Caudate nucleus (tissue), 63 donors: ENCODE measurements at places on chromosomes 13 and 19.

- DNase-seq: no peak
Measured at GRCh38 chr13:104404325-104404724, 1338.1 kb upstream of the SLC10A2 start.

DNA sequence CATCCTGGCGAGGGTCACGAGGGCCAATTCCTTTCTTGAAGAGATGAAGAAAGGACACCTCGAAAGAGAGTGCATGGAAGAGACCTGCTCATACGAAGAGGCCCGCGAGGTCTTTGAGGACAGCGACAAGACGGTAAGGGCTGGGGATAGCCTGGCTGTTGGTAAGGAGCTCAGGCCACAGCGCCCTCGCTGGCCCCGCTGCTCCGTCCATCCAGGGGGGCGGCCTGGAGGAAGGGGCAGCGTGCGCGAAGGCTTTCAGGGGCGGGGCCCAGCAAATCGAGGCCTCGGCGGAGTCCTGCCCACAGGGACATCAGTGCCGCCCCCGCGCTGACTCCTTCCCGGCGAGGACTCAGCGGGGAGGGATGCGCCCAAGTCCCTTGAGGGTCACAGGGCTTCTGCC, 6.9 kb downstream of the F10 start:
- no peak for DNase-seq

DNA sequence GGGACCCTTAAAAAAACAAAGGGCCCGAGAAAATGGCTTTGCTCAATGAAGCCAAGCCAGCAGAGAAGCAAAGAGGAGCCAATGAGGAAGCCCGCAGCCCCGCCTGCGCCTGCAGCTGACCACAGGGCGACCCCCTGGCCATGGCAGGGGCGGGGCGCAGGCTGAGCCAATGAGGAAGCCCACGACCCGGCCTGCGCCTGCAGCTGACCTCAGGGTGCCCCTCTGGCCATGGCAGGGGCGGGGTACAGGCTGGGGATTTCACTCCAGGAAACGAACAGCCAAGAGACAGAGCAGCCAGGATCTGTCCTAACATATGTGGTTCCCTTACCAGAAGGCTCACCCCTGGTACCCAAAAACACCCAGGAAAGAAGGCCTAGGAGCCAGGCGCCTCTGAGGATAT, 101.4 kb downstream of the STK24 start:
- DNase-seq: no peak

DNA sequence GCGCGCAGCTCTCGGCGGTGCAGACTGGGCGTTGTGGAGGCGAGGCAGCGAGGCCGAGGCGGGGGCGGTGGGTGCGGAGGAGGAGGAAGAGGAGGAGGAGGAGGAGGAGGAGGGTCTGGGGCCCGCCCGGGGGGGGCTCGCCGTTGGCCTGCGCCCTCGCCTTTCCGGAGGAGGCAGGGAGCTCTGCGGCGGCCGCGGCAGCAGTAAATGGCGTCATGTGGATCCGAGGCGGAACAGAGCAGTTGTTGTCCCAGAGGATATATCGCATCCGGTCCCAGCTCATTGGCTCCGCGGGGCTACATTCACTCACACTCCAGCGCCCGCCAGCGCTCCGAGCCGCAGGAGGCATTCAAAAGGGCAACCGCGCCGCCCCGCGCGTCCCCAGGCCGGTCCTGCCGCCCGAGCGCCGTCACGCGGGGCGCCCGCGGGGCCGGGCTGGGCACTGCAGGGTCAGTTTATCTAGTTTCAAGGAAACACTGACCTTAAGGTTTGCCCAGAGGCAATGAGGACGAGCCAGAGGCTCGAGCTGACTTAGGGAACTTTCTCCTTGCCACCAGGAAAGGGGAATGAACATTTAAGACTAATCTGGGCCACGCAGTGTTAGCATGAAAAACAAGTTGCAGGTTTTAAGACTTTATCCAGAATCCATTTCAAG, at the start of gene SPRY2:
SPRY2 (minus strand) TSS at position 26 of the 655 bp plus-strand sequence. CDS start 3,421 bp downstream, outside the sequence.
- peak; percentile 72 for DNase-seq

DNA sequence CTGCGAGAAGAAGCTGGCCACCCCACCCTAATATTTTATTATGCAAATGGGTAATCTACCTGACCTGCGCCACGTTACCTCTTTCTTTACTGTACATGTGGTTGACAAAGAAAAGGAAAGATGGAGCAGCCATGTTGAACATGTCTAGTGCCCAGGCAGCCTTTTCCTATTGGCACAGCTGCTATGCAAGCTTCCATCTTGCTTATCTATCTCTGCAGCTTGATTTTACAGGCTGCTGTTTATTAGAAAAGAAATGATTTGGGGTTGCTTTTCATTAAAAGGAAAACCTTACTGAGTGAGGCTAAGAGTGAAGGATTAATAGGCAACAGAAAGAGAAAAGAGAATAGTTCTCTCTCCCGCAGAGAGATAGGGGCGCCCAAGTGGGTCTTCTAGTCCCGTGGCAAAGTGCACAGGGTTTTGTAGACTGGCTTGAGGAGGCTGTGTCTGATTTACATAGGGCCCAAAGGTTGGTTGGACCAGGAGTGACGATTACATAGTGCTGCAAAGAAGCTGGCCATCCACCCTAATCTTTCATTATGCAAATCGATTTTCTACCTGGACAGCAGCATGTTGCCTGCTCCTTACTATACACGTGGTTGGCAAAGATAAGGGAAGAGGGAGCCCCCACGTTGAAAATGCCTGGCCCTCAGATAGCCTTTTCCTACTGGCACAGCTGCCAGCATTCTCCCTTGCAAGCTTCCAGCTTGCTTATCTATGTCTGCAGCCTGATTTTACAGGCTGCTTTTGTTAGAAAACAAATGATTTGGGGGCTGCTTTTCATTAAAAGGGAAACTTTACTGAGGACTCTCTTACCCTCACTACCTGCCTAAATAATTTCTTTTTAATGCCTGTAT, 28.3 kb downstream of the OR10H4 start:
- no peak for DNase-seq

GRCh38 chr13:96636001-96636709, 358.1 kb downstream of the OXGR1 start:
- DNase-seq: no peak

DNA sequence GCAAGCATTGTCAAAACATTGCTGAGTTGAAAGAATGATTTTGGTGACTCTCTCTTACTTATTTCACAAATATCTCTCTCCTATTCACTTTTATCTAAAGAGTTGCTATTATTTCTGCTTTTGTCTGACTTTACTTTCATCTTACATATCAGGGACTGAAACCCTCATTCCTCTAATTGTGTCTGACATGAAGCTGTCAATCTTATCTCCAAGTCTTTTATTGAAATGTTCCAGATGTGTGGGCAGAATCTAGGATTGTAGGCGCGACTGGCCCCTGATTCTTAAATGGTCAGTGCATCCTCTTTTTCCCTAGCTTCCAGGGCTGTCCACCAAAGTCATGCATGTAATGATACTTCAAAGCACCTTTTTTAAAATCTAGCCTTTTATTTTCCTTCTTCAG, 174.6 kb downstream of the NDFIP2 start:
- no peak for DNase-seq

DNA sequence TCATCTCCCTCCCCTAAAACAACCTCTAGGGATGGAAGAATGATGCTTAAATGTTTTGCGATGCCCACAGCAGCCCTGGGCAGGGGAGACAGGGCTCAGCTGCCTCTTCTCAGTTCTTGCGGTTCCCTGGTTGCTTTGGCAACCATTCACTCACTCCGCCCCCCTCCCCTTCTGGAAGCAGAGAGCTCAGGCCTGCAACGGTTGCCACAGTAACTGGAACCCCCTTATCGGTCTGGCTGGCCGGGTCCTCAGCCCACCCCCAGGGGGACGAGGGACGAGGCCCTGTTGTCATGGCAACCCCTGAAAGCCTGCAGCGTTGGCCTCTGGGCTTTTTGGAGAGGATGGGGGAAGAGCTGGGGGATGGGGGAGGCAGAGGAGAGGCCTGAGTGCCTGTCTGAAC, 19.5 kb downstream of the NOVA2 start:
- no peak for DNase-seq

- DNase-seq: no peak
Measured at GRCh38 chr19:55398200-55398925, 9.2 kb downstream of the UBE2S start.

GRCh38 chr13:57527114-57527735, 104.3 kb upstream of the PCDH17 start:
- DNase-seq: no peak

DNA sequence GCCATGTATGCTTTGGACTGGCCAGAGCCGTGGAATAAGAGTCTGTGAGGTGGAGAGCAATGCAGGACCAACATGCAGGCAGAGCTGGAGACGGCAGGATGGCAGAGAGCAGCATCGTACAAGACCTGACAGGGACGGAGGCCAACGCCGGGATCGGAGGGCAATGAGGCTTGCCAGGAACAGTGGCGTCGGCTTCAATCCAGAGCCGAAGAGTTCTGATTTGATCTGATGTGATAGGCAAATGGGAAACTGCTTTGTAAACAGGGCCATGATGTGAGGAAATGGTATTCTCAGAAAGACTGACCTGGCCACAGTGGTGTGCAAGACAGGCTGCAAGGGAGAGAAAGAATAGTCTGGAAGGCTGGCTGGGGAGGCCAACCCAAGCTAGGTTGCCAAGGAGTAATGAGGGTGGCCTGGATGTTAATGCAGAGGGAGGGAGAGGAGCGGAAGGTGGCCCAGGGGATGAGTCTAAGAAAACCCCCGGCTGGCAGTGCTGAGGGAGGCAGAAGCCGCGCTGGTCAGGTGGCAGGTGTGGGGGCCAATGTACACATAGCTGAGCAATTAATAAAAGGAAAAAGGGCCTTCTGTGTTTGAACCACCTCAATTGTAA, 26.7 kb downstream of the RCBTB2 start:
- no peak for DNase-seq

DNA sequence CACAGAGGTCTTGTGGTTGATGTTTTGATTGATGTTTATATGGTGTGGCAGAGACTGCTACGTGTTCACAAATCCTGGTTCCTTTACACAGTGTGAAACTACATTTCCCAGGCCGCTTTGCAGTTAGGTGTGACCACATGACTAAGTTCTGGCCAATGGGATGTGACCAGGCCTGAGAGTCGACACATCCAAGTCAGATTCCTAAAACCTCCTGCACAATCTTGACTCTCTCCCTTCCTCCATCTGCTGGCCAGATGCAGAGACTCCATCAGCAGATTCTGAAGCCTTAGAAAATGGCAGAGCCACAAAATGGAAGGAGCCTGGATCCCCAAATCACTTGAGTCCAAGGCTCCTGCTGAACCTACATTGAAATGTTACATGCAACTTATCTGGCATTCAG, 12.6 kb downstream of the CD37 start:
- DNase-seq: no peak

- no peak for DNase-seq
Measured at GRCh38 chr19:12804051-12804450, 2.2 kb downstream of the THSD8 start.

- DNase-seq: no peak
Measured at GRCh38 chr13:113231306-113232207, 22.1 kb downstream of the CUL4A start.

- no peak for DNase-seq
Measured at GRCh38 chr13:113178070-113178895, 19.8 kb downstream of the PROZ start.

DNA sequence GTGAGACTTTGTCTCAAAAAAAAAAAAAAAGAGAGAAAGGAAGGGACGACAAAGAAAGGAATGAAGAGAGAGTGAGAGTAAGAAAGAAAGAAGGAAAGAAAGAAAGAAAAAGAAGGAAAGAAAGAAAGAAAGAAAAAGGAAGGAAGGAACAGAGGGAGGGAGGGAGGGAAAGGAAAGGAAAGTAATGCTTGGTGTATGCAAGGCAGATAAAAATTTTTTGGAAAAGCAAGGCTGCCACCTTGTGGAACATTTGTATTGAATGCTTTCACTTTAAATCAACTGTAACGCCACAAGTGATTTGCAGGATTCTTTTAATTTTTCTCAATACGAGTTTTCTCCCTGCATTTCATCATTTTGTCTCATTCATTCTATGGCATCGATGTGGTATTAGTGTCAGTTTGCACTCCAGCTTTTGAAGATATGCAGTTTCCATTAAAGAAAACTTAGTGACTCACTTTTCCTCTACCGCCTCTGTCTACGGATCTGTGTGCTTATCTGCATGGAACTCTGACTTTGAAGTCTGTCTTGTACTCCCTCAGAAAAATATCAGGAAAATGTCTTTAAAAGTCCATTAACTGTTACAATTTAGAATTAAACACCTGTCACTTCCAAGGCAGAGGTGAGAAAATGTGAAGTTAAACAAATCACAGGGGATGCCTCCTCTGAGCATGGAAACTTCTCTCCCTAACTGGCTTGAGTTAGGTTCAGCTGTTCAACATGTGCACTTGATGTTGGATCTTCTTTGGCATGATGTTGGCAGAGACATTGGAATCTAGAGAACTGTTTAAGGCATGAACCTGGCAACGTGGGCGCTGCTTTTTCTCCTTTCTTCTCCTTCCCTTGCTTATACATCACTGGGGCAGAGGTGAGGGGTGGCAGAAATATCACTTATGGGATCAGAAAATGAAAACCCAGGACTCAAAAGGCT, 20.0 kb upstream of the ZDHHC20 start:
- peak; percentile 13 for DNase-seq

DNA sequence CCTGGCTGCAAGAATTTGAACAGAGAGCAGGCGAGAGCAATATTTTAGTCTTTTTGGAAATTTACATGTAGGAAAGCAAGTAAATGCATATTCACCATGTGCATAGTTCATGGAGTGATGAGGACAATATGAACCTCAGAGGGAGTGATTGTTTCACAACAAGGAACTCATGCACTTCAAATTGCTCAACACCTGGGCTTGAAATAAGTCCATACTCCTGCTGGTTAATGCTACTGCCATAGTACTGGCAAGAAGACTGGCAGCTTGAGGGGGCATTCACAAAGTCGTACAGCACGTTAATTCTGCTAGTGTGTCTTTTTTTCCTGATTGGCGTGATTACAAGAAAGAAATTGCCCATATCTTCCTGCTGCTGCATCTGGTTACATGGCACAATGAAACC, 267.6 kb downstream of the PCDH17 start:
- DNase-seq: no peak

GRCh38 chr13:29596064-29596418, 553 bp upstream of the SLC7A1 start:
- no peak for DNase-seq

DNA sequence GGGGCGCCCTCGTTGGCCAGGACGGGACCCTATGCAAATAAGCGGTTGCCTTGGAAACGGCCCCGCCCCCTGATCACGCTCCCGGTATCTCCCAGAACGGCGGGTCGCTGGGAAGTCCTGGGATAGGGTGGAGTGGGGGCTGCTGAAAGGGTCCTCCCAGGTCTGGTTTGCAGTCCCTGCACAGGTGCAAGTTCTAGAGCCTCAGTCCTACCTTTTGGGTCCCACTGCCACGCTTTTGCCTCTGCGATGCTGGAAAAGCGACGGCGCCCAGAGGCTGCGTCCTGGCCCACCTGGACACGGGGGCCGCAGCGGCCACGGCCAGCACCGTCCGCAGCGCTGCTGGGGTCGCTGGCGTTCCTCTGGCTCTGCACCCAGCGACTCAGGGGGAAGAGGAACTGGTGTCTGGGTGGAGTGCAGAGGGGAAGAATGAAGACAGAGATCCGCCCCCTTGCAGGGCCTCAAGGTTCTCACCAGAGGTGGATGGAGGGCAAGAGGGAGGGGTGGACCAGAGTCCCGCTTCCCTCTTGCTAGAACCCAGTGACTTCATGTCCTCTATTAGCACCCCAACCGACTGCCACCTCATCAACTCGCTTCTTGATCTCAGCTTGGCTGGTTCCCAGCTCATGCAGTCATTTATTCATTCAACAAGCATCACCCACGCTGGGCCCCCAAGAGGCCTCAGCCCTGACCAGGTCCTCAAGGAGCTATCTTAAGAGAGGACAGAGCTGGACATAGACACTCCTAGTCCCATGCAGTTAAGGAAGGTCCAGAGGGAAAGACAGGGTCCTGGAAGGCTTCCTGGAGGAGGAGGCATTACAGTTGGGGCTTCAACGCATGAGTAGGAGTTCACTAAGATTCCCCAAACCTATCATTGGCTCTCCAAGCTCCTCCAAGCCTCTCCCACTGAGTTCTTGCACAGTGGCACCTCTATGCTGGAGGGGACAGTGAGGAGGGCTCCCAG, at the start of gene LRRC25:
LRRC25 (minus strand) TSS at position 381 of the 961 bp plus-strand sequence. CDS start 659 bp downstream, outside the sequence.
- DNase-seq: no peak
